ENCODE measurements at places on chromosomes 2 and 18.

DNA sequence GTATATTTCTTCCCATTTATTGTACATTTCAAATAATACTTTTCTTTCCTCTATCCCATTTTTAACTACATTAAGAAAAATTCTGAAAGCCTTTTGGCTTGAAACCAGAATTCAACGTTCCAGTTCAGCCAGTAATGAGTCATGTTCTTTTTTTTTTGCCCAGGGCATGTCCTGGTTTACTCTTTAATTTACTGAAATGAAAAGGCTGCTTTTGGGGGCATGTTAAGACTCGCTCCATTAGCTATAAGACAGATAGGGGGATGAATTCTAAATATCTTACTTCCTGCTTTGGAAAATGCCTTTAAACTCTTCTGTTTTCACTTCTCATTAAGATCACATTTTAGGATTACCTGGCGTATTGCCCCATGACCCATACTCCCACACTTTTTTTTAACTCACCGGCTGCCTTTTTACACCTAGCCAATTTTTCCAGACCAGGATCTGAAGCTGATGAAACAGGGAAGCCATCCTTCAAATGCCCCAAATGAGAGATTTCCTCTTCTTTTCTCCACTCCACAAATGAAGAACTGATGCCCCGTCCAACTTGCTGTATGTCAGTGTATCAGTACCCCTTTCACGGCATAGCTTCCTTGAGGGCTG is 585 bp downstream of the ABCA12 start:
- peak; percentile 18 for DNase-seq

GRCh38 chr2:163155279-163155883 is 316.8 kb upstream of the KCNH7 start:
- DNase-seq: peak; percentile 35

GRCh38 chr2:173990970-173991819 is 26.0 kb upstream of the SP3 start:
- peak; percentile 83 for DNase-seq

GRCh38 chr2:83703598-83703997 is 755.5 kb downstream of the SUCLG1 start:
- DNase-seq: no peak

GRCh38 chr18:13308369-13308768 is 89.8 kb downstream of the LDLRAD4 start:
- no peak for DNase-seq

All from fibroblast of skin of abdomen (primary cell).